WTC11 (cell line): ENCODE measurements at places on chromosomes 3 and 15. TPM values are rescaled to one million over a fixed set of nuclear protein-coding genes. Genes with fewer than 3 reads are reported as not detected.

Gene RHCG
- total RNA-seq, result 0.23 to 0.37 TPM (median 0.31 TPM) in 3 replicates

Gene WWTR1
- total RNA-seq, result 24.6 to 30.0 TPM (median 25.5 TPM) in 3 replicates

Gene LRRIQ4
- total RNA-seq, result 0.09 to 0.34 TPM (median 0.18 TPM) in 3 replicates

Gene CRABP1
- total RNA-seq, result 374 to 444 TPM (median 377 TPM) in 3 replicates

Gene SRGAP3
- 11.8 to 17.9 TPM (median 12.1 TPM) in 3 replicates for total RNA-seq

Gene REC114
- not detected in 3 replicates for total RNA-seq

Gene GP5
- total RNA-seq, result 0.09 to 0.16 TPM (median 0.11 TPM) in 3 replicates

Gene CFAP100
- total RNA-seq, result 0.41 TPM in 1 of 3 replicates, not detected in the others

Gene EFHB
- 0.46 to 1.0 TPM (median 0.85 TPM) in 3 replicates for total RNA-seq

Gene KNG1
- 0.13 to 0.44 TPM (median 0.34 TPM) in 3 replicates for total RNA-seq

Gene ASB14
- not detected in 3 replicates for total RNA-seq

Gene C3orf49
- not detected in 3 replicates for total RNA-seq

Gene MOBP
- total RNA-seq, result 0.13 to 0.39 TPM in 2 of 3 replicates, not detected in the other

Gene LEKR1
- total RNA-seq, result 0.09 to 0.18 TPM in 2 of 3 replicates, not detected in the other

Gene ZNF619
- 7.2 to 11.2 TPM (median 9.7 TPM) in 3 replicates for total RNA-seq

Gene SPINT1
- 140 to 153 TPM (median 144 TPM) in 3 replicates for total RNA-seq

Gene SLC22A13
- total RNA-seq, result 0.16 to 0.42 TPM (median 0.30 TPM) in 3 replicates

Gene CLDN18
- 0.13 to 0.23 TPM (median 0.16 TPM) in 3 replicates for total RNA-seq

DNA sequence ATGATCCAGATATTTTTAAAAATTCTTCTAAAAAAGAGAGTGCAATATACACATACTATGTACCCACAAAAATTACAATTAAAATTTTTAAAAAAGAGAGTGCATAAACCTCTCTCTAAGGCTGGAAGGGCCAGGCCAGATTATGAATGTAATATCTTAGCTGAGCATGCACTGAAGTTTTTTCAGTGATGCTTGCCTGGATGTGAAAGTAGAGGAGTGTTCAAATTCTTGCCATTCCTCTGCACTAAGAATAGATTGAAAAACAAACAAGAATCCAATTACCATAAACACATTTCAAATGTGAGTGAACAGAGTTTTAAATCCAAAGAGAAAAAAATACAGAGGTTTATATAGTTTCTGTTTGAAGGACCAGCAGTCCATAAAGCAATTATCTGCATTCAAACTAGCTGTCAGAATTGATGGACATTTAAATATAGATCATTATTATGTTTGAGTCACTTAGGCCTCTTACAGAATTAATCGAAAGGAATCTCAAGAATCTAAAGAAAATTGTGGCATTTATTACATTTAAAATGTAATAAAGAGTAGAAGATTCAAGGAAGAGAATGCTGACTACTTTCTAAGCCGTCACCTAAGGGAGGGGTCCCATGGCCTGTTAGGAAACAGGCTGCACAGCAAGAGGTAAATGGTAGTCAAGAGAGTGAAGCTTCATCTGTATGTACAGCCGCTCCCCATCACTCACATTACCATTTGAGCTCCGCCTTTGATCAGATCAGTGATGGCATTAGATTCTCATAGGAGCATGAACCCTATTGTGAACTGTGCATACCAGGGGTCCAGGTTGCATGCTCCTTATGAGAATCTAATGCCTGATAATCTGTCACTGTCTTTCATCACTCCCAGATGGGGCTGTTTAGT is 159.3 kb upstream of the MDFIC2 start:
- no peak for DNase-seq

GRCh38 chr3:112466020-112466419 is 33.3 kb downstream of the BTLA start:
- DNase-seq, result no peak

- no peak for DNase-seq
Observed at GRCh38 chr3:195911946-195912270, 3.6 kb upstream of the TNK2 start.

GRCh38 chr3:129429080-129429451 is 630 bp upstream of the EFCAB12 start:
- DNase-seq, result no peak

DNA sequence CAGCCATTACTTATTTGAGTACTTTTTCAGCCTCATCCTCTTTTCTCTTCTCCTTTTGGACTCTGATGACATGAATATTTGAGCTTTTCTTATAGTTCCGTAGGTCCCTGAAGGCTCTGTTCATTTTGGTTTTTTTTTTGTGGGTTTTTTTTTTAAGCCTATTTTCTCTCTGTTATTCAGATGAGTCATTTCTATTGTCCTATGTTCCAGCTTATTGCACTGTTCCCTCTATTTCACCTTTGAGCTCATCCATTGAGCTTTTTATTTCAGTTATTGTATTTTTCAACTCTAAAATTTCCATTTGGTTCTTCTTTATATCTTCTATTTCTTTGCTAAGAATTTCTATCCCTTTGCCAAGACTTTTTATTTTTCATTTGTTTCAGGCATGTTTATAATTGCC is 7.2 kb upstream of the MGLL start:
- DNase-seq, result no peak

DNA sequence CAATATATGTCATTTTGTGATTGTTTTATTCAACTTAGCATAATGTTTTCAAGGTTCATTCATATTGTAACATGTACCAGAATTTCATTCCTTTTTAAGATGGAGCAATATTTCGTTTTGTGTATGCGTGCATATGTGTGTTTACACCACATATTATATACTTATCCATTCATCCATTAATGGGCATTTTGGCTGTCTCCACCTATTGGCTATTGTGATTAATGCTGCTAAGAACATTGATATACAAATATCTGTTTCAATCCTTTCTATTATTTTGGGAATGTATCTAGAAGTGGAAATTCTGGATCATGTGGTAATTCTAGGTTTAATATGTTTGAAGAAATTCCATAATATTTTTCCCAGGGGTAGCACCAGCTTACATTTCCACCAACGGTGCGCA is 403.9 kb upstream of the LMCD1 start:
- DNase-seq, result no peak

DNA sequence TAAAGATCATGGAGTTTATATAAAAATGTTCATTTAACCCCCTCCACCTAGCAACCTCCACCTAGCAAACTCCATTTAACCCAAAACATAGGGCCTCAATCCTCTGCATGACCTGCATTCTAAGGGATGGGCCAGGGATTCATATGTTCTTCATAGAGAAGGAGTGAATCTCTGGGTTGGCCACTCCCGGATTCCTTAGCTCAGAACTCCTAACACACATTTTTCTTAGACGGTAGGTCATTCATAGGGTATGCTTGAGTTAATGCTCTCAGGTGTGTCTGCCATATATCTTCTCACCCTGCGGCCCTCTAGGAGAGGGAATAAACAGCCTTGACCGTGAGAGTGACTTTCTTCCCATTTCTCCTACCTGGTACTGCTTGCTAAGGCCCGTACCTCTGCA is 102.0 kb upstream of the IGSF10 start:
- DNase-seq, result no peak

DNA sequence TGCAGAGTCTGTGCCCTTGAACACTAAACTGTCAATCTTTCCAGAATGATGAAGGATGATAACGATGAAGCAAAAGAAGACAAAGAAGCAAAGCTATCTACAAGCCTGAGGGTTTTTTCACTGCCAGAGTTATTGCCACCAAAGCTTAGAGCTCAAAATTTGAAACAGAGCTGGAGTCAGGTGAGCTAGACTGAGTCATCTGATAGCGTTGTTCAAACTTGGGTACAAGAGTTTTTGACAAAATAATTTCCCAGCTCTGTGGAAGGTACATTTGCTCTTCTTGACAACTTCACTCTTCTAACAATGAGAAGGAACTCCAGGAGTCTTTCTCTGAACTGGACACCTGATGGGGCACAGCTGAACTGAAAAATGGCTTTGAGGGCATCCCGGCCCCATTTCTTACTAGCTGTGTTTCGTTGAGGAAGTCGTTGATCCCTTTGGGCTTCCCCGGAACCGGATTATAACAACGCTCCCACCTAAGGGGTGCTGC is 715 bp downstream of the MCCC1 start:
- DNase-seq, result no peak

DNA sequence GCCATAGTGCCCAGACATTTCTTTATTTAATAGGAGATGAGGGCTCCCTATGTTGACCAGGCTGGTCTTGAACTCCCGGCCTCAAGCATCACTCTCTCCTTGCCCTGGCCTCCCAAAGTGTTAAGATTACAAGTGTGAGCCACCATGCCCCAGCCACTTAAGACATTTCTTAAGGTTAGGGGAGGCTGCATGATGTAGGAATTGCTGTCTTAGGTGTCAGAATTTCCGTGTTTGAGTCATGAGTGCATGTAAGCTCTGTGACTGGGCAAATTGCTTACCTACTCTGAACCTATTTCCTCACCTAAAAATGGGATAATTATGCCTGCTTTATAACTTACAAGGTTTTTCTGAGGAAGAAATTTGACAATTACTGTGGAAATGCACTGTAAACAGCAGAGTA is 34.2 kb upstream of the SIAH2 start:
- DNase-seq, result no peak

DNA sequence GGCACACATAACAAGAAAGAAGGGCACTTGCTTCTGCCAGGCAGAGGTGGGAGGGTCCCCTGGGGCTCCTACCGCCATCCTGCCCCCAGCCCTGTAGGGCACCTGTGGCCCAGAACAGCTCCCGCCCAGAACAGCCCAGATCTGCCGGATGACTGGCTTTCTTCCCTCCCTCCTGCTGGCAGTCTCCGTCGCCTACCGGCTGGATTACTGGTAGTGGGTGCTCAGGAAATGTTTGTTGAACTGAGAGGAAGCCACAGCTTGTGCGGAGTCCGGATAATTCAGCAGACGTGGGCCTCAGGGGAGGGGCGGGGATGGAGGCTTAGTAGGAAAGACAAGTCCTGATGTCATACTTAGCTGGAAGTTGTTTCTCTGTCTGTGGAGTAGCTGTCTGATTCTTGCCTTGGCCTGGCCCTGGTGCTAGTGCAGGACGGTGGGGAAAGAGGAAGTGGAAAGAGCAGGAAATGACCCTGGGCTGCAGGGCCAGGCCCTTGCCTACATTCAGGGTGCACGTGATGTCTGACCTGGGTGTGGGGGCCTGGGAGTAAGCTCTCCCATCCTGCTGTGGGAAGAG is 6.7 kb downstream of the CCDC9B start:
- DNase-seq, result no peak

GRCh38 chr3:22491344-22491743 is 711.8 kb upstream of the UBE2E2 start:
- no peak for DNase-seq

- DNase-seq, result no peak
Observed at GRCh38 chr3:168241156-168241555, 145.4 kb upstream of the GOLIM4 start.

- no peak for DNase-seq
Observed at GRCh38 chr3:79202471-79203143, 565.2 kb downstream of the ROBO1 start.

DNA sequence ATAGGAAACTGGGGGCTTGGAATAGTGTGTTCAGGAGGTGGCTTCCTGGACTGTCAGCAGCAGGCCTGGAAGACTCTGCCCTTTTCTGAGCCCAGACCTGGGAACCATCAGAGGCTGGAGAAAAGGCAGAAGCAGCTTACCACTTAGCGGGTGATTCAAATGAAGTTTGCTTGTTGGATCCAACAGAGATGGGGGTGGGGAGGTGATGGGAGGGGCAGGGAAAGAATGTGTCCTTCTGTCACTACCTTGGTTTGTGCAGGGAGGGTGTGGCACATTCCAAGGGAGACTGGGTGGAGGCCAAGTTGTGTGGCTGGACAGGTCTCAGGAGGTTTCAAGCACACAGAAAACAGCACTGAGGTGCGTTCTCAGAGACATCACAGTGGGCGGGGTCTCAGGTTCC is 58.8 kb downstream of the TRAK1 start:
- DNase-seq, result peak; percentile 19

- DNase-seq, result no peak
Observed at GRCh38 chr3:177251755-177252154, 54.5 kb upstream of the TBL1XR1 start.

GRCh38 chr3:88535563-88535962 is 385.8 kb downstream of the C3orf38 start:
- no peak for DNase-seq

DNA sequence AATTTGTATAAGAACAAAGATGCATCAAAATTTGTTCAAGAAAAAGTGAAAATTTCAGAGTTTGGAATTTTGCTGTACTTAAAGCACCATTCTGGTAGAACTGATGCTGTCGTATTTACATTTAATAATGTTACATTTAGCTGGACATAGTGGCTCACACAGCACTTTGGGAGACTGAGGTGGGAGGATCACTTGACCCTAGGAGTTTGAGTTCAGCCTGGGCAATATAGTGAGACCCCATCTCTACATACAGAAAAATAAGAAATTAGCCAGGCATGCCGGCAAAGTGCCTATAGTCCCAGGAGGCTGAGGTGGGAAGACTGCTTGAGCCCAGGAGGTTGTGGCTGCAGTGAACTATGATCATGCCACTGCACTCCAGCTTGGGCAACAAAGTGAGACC is 51.5 kb upstream of the SKIL start:
- no peak for DNase-seq

GRCh38 chr3:51712963-51713362 is 6.1 kb downstream of the GRM2 start:
- peak; percentile 2 for DNase-seq

DNA sequence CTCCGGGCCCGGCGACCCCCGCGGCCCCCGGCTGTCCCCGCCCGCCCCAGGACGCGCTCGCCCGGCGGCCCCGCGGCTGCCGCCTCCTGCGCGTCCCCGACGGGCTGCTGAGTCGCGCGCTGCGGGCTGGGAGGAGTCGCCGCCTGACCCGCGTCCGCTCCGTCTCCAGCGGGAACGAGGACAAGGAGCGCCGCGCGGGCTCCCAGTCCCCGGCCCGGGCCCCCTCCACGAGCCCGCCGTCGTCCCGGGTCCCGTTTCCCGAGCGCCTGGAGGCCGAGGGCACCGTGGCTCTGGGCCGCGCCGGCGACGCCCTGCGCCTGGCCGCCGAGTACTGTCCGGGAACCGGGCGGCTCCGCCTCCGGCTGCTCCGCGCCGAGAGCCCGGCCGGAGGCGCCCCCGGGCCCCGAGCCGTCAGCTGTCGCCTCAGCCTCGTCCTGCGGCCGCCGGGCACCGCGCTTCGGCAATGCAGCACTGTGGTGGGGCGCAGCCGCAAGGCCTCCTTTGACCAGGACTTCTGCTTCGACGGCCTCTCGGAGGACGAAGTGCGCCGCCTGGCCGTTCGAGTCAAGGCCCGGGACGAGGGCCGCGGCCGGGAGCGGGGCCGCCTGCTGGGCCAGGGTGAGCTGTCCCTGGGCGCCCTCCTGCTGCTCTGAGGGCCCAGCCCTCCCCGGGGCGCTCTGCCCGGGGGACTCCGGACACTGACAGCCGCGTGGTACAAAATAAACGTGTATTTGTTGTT is 1.5 kb downstream of the C2CD4A start:
- peak; percentile 67 for DNase-seq

GRCh38 chr3:3853544-3853943 is 54.3 kb downstream of the LRRN1 start:
- DNase-seq, result no peak

DNA sequence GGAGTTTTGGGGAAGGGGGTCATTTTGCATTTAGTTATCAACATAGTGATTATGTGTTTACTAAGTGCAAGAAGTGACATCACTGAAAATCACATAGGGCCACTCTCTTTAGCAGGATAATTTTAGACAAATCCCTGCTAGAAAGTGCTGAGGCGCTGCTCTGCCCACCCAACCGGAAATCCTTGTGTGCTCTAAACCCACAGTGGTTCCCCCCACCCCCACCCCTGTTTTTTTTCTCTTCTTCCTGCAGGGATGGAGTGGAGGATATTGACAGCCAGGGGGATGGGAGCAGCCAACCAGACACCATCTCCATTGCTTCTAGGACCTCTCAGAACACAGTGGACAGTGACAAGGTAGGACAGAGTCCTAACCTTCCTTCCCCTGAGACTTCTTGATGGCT is 234.2 kb upstream of the UMPS start:
- DNase-seq, result no peak

- DNase-seq, result no peak
Observed at GRCh38 chr15:90810354-90810753, 58.0 kb upstream of the FURIN start.
